ENCODE measurements at places on chromosomes 5 and 9.

GRCh38 chr5:172427202-172427601 lies 27.1 kb downstream of the SH3PXD2B start:
- no peak for DNase-seq

DNA sequence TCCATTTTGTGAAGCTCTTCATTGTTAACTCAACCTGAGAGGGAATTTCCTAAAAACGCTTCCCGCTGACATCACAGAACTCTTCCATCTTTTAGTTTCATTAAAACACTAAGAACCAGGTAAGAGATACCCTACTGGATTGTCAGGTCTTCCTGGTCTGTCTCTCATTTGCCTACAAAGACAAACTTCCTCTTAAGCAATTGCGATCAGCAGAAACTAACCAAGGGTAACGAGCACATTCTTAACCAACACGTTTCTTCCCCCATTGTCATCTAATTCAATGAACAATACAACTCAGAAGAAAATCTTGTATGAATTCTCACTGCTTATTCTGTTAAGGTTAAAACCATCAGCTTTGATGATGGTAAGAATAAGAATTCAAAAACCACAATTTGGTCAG lies 6.6 kb downstream of the FBXW11 start:
- no peak for DNase-seq

- DNase-seq: no peak
Measured at GRCh38 chr5:168734119-168734518, 155.0 kb upstream of the PANK3 start.

GRCh38 chr5:69006030-69006429 lies 87.8 kb upstream of the SLC30A5 start:
- DNase-seq: no peak

DNA sequence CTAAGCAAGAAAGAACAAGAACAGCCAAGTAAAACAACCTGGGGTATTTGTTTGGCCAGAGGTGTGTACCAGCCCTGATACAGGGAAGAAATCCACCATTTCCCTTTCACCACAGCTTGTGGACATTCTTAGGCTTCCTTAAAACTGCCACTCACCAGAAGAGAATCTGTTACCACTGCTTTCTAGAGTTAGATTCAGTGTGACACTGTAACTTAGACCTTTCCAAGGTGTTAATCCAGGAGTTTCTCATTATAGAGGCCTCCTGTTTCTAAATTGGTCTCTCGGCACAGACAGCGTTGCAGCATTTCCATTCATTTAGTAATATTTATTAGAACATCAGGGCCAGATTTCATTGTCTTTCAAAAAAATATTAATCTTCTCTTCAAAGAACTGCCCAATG lies 55.0 kb downstream of the NIPAL4 start:
- no peak for DNase-seq

Measured in CD4-positive, alpha-beta T cell treated with Interleukin-21 for 1 hour (primary cell).